GM23338 (cell line): ENCODE measurements at places on chromosomes 3 and 15.

DNA sequence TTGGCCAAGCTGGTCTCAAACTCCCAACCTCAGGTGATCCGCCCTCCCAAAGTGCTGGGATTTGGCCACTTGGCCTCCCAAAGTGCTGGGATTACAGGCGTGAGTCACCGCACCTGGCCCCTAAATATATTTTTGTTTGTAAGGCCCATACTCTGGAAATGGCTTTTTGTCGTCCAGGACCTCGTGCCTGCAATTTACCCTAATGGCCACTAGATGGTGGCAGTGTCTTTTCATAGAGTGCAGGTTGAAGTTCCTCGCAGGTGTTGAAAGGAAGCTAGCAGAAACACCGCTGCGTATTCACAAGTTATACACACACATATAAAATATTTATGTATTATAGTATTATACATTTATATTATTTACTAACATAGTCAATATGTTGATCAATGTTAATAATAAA lies 97.2 kb downstream of the LRTM1 start:
- H3K27ac ChIP-seq: no peak overlapping the region
- H3K4me1 ChIP-seq: no peaks in the 10 kb centered on the region
- no peaks in the 10 kb centered on the region for H3K27me3 ChIP-seq

DNA sequence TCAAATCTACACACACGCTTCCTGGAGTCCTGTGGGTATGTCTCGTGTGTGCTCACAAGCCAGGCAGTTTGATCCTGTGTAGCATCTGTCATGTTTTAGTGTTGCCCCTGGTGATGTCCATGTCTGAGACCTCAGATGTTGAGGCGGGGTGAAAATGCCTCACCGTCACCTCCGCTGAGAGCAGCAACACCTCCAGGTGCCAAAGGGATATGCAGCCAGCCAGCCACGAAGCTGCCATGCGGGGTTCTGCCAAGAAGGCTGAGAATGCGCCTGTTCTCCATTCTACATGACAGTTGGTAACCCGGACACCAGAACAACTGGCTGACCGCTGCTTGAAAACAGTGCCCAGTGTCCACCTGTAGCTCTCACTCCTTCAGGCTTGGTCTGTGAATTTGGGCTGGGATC lies 253.8 kb downstream of the TLE3 start:
- H3K36me3 ChIP-seq: no peaks in the 10 kb centered on the region
- no peaks in the 10 kb centered on the region for H3K4me1 ChIP-seq
- H3K4me3 ChIP-seq: no peak overlapping the region

DNA sequence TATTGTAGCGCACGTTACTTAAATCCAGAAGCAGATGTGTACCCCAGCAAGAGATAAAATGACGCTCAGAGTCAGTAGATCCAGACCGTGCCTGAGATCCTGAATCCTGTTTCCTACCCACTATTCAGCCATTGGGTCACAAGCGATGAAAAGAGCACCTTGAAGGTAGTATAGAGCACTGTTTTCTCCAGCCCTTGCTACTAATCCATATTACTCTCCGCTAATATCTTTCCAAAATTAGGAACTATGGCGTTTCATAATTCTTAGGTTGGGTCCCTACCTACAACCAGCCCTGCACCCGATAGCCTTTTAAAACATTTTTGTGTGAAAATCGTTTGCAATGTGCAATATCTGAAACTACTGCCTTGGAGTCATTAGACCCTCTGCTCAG lies 596 bp downstream of the BTD start:
- peaks cover 8% of the 10 kb centered on the region for H3K4me1 ChIP-seq
- no peaks in the 10 kb centered on the region for H3K27me3 ChIP-seq
- peaks cover 22% of the 10 kb centered on the region for H3K36me3 ChIP-seq
- no peak for DNase-seq

GRCh38 chr3:196778755-196779154 lies 39.1 kb downstream of the PAK2 start:
- H3K27ac ChIP-seq: no peak overlapping the region
- H3K4me1 ChIP-seq: peaks cover 8% of the 10 kb centered on the region; the same call in 1 of the 2 replicates
- no peak for DNase-seq
- no peaks in the 10 kb centered on the region for H3K27me3 ChIP-seq
- peaks cover 14% of the 10 kb centered on the region; the same call in 1 of the 2 replicates for H3K36me3 ChIP-seq

- H3K36me3 ChIP-seq: no peaks in the 10 kb centered on the region
- no peak for DNase-seq
- H3K4me3 ChIP-seq: no peak overlapping the region
- no peaks in the 10 kb centered on the region for H3K27me3 ChIP-seq
Observed at GRCh38 chr15:87167055-87167454, 1087.4 kb downstream of the AGBL1 start.
